ENCODE measurements at places on chromosomes 7 and 10.

DNA sequence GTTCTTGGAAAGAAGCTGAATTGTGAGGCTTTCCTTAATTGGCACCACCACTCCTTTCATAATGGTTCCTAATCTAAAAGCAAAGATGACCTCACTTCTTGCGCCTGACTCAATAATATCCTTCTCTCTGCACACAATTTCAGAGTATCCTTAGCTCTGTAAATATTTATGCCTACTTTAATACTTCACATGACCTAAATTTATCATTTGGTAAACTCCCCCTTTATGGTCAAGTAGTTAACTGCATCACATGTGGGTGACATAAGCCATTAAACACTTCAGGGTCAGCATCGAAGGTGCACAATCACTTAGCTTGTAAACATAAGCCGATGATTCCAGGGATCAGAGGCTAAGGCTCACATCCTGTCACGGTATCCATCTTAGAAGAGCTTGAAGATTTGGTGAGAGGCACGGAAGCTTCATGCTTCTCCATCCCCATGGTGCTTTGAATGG, 7.3 kb upstream of the RHOBTB1 start:
- no peak for DNase-seq

DNA sequence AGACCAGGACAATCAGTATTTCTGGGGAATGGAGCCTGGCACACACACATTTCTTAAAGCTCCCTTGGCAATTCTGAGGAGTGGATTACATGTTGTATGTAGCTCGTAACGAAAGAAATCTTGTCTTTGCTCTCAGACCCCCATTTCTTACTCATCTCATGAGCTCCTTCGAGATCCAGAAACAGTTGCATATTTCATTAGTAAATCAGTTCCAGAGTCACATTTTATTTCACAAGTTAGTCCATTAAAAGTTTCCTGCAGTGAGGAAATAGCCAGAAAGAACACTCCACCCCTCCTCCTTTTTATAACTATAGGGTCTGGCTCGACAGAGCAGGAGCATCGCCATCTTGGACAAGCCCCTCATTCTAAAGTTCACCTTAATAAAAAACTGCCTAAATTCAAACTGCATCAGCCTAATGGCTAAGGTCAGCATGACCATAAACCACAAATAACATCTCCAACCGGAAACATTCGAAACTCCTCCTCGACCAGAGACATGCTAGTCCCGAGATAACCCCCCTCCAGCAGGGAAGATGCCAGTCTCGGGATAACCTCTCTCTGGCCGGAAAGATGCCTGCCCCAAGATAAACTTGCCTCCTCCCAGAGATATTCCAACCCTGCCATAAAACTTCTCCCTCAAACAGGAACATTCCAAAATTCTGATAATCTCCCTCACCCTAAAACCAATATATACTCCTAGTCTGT, 7.4 kb downstream of the EGFR start:
- DNase-seq = no peak

DNA sequence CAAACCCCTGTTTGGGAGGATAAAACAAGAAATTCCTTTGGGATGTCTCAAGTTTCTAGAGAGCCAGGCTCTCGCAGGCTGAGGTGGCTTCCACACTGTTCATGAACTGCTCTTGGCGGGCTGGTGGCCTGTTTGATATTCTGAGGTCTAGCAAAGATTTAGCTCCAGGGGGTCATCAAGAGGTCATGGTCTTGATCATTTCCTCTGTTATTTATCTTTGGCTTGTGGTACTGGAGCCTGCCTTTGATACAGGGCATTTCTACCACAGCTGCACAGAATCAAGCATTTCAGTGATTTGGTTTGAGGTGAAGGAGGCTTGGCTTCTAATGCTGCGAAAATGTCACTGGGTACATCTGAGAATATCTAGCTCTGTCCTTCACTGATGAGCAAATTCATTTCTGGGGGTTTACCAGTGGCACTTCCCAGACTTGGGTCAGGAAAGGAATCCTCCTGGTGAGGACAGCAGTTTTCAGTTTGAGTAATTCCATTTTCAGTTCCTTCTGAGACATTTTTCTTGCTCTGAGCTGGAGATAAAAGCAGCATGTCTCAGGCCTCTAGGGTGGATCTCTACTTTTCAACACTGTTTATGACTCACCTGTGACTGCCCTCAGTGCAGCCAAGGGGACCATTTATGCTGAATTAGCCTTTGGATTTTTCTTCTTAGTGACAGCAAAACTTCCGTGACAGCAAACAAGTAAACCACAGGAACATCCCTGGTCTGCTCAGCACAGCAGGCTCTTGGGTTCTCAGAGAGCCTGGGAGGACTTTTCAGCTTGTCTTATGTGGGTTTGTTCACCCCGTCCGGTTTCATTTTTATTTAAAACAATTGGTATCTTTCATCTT, 312.0 kb downstream of the RNLS start:
- no peak for DNase-seq

DNA sequence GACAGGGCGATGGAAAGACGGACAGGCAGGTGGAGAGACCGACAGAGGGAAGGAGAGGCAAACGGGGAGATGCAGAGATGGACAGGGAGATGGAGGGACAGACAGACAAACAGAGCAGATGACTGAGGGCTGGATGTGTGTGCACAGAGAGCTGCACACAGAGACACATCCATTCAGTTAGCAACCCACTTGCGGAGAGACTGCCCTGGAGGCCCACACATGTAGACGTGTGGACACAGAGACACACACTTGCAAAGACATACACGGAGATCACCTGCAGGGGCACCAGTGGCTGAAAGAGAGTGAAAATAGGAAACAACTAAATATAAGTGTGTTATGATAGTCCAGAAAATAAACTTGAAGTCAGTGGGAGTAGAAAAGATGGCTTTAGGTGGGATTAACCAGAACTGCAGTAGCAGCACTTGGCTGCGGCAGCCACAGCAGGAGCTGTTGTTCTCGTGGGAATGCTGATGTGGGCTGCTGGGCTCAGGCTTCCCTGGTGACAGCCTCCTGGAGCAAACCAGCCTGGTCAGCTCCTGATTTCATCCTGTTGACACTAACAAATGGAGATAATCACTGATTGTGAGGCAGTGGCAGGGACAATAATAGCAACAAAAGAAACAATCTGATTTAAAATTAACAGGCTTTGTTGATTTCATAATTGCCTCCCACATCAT, 134.1 kb downstream of the CCNY start:
- DNase-seq = no peak

DNA sequence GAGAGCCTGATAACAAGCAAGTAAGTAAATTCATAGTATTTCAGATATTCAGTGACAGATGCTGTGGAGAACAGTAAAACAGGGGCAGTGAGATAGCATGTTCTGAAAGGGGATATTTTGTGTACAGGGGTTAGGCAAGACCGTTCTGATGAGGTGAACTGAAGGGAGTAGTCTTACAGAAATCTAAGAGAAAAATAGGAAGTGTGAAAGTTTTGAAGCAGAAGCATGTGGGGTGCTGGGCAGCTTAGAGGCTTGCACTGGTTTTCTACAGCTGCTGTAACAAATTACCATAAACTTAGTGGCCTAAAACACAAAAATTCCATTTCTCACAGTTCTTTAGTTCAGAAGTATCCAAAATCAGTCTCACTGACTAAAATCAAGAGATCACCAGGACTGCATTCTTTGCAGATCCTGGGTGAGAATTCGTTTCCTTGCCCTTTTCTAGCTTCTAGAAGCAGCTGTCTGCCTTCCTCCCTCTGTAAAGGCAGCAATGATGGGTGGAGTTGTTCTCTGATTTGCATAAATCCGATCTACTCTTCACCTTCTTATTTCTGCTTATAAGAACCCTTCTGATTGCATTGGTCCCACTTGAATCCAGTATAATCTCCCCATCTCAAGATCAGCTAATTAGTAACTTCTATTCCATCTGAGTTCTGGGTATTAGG, 7.5 kb upstream of the KLF14 start:
- DNase-seq = no peak

GRCh38 chr10:103855424-103855823, at the start of gene SH3PXD2A:
Gene SH3PXD2A, minus strand, starts transcription at chr10:103855576. Its CDS starts 310 bp downstream, at chr10:103855266.
- DNase-seq = no peak

DNA sequence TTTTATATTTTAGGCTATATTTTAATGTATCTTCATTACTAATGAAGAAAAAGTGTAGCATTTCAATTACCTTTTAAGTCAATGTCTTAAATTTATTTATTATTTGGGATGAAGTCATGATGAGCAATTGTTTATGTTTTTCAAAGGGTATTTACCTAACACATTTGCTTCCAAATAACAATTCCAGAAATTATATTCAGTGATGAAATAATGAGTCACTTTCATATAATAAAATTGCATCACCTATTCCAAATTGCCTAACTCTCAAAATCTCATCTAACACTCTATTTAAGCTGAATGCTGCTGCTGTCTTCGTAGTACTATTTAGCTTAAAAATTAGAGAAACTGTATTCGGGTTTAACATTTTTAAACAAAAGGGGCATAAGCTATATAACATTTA, 97.7 kb downstream of the PRKG1 start:
- no peak for DNase-seq

- DNase-seq = no peak
Observed at GRCh38 chr7:30062587-30062986, 34.4 kb downstream of the PLEKHA8 start.

DNA sequence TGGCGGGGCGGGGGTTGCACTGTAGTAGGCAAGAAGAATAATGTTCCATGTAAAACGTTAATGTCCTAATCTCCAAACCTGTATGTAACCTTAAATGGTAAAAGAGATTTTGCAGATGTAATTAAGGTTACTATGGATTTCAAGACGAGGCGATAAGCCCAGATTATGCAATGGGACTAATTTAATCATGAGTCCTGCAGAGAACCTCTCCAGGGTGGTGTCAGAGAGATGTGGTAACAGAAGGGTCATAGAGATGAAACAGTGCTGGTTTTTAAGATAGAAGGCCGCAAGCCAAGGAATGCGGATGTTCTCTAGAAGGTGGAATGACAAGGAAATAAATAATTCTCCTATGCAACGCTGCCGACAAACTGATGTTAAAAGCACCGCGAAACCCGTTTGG, 57.1 kb downstream of the UBE3C start:
- DNase-seq = no peak

GRCh38 chr7:116030651-116031276, at the start of gene TFEC:
Gene TFEC, minus strand, starts transcription at chr7:116030763. Its CDS starts 46,322 bp downstream, at chr7:115984441.
- DNase-seq = no peak
